ENCODE measurements at places on chromosomes 2 and 18.

DNA sequence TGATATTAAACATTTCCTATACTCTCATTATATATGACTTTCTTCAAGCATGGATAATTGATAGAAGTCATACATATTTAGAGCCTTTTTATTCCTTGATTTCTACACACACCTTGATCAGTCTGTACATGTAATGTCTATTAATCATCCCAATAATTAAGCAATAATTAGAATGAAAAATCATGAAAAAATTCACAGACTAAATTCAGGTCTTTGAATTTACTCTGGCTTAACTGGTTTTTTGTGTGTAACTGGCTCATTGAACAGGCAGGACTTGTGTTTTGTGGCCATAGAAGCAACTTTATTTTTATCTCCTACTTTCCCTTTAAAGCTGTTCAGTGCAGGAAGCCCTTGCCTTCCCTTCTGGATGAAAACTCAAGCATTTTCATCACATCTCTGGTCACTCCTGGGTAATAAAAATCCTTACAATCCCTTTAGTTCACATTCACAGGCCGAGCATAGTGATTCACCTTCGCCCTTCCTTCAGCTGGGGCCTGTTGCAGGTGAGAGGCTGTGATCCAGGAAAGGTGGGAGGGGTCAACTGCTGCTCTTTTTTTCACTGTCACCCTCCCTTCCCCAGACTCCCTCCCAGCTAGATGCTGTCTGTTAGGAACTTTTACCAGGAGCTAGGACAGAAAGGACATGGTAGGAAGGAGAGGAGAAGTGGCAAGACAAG is 58.0 kb upstream of the ITSN2 start:
- DNase-seq: no peak

DNA sequence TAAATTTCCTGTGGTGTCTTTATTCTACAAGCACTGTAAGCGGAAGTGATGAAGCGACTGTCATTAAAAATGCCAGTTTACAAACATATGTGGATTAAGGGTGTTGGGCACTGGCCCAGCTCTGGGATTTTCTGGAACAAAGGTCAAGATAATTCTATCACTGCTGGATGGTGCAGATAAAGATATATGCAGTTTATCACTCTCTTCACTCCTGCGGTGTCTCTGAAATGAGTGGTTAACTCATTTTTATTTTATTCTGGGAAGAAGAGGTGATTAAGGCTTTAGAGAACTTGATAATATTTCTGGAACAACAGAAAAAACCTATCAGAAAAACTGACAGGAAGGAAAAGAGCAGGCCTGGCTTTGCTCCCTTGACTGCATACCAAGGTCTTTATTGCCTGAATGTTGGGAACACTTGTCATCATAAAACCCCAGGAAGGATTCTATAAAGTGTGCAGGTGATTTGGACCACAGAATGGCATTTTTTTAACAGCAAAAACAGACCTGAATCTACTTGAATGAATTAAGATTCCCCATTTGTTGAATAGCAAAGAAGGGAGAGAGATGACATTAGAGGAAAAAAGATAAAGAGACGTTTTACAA is 32.4 kb downstream of the ABCB11 start:
- DNase-seq: no peak

DNA sequence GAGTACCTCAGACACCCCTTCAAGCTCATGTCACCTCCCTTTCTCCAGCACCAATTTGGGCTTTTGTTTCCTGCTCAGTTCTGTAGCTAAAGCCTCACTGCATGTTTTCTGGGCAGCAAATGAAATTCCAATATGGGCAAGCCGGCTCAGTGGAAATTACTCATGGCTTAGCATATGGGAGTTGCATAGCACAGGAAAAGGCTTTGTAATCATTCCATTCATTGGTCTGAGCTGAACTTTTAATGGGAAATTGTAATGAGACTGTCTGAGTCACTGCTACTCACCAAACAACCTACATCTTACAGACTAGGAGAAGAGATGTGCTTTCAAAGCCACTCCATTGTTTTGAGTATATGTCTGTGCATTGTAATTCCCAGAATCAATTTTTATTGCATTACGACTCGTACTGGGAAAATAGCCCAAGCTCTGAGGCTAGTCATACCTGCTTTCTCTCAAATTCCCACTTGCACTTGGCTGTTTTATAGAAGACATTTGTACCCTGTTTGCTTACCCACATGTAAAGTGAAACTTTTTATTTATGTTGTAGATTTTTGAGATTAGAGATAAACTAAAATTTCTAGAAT is 139.5 kb upstream of the LRATD1 start:
- DNase-seq: no peak

DNA sequence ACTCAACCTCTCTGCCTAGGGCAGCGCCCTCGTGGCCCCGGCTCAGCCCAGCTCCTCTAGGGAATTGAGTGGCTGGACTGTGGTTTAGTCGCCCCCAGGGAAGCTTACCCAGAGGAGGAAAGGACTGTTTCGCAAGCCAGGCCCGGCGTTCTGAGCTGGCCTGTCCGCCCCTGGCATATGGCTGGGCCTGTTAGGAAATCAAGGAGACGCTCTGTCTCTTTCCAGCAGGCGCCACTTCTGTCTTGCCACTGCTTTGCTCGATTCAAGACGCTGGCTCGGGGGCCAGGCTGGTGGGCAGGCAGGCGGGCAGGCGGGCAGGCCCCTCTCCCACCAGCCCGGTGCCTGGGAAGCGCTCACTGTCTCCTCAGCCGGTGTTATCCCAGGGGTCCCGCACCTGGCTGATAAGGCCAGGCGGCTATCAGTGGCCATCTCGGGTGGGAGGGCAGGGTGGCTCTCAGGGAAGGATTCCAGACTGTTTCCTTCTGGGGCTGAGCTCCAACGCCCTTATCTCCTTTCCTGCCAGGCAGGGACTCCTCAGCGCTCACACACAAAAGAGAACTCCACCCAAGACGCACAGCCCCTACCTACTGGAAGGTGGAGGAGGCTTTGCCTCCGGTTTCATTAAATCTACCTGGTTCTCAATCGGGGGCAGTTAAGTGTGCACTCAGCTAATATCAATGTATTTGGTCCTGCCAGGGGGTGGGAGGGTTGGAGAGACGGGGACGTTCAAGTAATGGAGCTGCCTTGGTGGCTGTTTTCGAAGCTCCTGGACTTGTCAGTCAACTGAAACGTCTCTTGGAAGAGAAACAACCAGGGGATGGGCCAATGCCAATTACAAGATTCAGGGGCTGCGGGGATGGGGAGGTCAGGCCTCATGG is 109.1 kb downstream of the SMAD7 start:
- DNase-seq: no peak

DNA sequence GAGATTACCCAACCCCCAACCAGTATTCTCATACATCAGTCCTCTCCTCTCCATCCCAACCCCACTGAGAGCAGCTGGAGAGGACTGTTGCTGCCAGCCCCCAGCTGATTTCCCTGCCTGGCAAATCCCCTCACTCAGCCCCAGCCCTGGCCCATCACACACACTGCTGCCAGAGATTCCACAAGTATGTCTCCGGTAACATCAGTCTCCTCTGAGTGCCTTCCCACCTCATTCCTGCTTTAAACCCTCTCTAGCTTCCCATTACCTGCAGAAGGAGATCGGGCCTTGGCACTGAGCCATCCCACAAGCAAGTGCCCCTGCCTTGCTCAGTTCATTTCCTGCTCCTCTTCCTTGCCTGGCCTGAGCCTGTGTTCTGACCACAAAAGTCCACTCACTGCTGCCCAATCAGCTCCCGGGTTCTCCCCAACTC is 50.6 kb upstream of the ZFP36L2 start:
- no peak for DNase-seq

GRCh38 chr2:206250041-206250897 is 24.2 kb upstream of the ZDBF2 start:
- DNase-seq: no peak

DNA sequence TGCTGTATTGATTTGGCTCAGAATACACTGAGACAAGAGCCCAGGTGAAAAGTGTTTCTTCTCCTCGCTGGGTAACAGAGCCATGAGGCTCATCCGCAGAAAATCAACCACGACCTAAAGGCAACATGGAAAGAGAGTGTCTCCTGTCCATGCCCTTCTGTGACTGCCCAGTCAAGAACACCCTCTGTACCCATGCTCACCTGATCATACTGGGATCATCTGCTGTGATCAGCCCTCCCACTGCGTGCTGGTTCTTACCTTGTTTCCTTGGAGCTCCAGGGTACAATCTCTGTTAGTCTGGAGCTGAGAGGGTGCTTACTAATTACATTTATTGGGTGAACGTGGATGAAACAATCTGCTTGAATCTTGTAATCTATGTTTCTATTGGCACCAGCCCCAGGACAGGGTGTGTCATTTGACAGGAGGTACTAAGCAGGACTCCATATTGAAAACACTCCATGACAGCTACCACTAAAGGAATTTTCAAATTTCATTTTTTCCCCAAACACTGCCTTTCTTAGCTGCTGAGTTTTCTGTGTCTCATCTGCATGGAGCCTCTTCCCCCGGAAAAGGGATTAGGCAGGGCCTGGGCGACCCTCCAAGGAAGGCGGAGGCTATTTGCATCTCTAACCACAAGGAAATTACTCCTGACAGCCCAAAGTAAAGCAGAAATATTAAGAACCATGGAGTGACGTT is 39.7 kb upstream of the GRP start:
- DNase-seq: no peak

DNA sequence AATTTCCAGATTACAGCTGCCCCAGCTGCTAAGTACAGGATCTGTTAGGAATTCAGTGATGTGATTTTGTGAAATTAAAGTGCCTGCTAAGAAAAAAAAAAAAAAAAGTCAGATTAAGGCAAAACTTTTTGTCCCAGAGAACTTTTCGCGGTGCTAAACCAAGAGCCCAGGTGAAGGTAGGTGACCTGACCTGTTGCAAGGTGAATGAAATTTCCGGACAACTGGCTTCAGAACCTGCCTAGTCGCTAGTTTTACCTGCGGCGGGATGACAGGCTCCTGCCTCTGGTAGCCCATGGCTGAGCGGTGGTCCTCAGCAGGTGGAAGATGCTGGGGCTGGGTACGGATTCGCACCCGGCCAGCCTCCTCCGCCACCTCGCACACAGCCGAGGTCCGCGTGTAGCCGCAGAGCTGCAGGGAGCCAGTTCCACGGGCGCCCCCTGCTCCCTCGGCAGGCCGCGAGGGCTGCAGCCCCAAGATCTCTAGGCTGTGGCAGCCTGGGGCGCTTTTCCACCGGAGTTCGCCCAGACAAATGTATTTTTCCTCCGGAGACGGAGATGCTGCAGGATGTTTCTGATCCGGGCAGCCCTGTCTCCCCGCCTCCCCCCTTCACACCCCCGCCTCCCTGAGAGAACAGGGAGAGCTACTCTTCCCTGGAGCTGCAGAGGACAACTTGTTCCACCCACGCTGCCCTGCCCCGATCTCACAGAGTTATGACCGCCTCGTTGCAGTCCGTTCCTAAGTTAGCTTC is at the start of gene SLC38A11:
Gene SLC38A11 (minus strand): TSS at position 572 of the 748 bp plus-strand sequence. CDS start 278 bp downstream, at position 294.
- no peak for DNase-seq

GRCh38 chr2:171419333-171419732 is 14.5 kb downstream of the METTL8 start:
- DNase-seq: no peak

DNA sequence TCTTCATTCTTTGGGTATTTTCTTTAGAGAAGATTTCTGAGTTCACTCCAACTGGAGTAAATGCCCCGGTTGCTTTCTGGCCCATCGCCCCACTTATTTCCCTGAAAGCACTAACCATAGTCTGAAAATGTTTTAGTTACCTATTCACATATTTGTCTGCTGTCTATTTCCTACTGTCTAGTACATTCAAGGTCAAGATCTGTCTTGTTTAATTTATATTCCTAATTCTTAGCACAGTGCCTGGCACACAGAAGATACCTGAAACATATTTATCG is 134.4 kb upstream of the KLHL14 start:
- no peak for DNase-seq

DNA sequence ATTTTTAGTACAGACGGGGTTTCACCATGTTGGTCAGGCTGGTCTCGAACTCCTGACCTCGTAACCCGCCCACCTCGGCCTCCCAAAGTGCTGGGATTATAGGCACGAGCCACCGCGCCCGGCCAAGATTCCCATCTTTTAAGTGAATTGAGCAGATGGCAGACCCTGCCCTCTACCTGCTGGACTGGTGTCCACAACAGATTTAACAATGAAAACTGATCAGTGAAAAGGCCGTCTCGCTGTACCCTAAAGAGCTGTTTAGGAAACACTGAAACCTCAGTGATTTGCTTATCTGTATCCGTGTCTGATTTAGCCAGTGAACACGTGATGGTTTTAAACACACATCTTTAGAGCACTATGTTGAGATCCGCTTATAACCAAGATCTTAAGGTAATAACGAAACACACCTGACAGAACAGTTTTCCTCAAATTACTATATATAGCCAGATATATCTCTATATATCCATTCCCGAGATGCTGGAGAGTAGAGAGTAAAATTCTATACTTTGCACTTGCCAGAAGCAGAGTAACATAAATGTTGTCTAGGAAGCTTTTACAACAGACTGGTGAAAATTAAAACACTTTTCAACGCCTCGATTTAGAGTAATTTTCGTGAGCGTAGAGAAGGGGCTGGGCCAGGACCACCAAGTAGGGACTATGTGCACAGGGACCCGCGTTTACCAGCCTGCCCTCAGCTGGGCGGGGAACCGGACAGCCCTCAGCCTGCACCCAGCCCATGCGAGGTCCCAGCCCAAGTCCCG is 594 bp downstream of the FAM161A start:
- DNase-seq: no peak

DNA sequence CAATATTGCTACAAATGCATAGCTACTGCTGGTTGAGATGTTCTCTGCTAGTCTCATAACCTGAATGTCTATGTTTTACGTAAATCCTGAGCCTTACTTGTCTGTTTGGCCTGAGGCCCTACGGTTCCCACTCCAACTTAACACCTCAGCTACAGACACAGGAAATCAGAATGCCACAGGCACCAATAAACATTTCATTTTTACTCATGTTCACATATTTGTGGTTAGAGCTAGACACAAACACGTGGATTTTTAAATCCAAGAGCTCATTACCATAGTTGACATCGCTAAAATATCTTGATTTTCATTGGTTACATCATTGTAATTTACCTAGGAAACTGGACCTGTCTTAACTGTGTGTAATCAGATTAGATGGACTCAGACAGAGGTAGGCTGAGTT is 263.8 kb upstream of the CDH19 start:
- no peak for DNase-seq

GRCh38 chr2:65639156-65639864 is 206.9 kb upstream of the SPRED2 start:
- DNase-seq: no peak
